ENCODE measurements at places on chromosomes 7 and 10.

DNA sequence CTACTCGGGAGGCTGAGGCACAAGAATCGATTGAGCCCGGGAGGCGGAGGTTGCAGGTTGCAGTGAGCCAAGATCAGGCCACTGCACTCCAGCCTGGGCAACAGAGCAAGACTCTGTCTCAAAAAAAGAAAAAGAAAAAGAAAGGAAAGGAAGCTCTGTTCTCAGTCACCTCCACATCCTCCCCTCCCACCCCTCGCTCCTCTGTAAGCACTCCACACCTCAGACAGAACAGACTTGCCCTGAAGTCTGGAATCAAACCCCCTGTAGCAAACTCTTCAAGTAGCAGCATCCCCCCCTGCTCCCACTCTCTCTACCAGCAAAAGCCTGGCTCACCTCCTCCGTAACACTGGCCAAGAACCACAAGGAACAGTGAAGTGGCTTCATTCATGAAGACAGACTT lies 66.7 kb downstream of the PARD3 start:
- no peak for DNase-seq

GRCh38 chr7:156975620-156976019 lies 26.1 kb downstream of the NOM1 start:
- DNase-seq, result no peak

DNA sequence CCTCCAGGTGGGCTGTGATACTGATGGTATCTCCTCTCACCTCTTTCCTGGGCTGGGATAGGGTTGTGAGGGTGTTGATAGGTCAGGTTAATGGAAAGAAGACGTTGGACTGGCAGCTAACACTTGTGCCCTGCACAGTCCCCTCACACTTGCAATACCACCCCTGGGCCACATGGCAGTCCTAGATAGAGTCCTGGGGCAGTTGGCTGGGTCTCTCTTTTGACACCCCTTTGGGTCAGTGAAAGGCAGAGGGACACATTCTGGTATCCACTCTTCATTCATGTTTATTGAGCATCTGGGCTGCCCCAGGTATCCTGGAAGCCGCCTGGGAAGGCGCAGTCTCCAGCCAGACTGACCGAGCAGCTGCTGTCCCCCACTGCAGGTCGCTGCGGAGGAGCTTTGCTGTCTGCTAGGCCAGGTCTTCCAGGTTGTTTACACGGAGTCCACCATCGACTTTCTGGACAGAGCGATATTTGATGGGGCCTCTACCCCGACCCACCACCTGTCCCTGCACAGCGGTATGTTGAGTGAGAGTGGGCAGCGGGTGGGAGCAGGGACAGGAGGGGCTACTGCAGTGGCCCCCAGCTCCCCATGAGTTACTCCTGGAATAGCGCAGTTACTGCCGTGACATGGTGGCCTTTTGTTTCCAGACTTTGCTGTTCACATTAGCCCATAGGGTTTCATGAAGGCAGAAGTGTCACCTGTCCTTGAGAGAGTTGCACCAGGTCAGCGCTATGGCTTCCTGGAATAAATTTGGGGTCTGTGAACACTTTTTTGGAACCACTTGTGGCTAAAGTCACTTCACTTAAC lies 19.1 kb downstream of the NACAD start:
- peak; percentile 47 for DNase-seq

GRCh38 chr7:124930173-124930623 lies 573 bp upstream of the POT1 start:
- DNase-seq, result no peak

Data from activated CD8-positive, alpha-beta memory T cell treated with anti-CD3 and anti-CD28 coated beads for 24 hours (primary cell).